Central memory CD8-positive, alpha-beta T cell (primary cell): ENCODE measurements at places on chromosomes 11 and 22.
A peak's percentile ranks its signal among the peaks of the same experiment; 100 is the strongest.

DNA sequence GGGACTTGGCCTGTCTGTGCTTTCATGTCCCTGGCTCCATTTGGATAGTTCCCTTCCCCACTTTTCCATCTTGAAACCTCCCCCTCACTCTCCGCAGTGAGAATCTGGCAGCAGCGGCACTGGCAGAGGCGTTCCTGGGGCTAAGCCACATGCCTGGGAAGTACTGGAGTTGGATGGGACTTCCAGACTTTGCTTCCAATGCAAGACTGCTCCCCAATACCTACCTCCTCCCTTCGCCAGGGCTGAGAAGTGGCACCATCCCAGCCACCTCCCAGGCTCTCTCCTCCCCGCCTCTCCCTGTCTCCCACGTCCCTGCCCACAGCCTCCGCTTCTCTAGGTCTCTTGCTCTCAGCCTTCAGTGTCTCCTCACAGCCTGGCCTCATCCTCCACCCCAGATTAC, 16.6 kb downstream of the TST start:
- H3K4me3 ChIP-seq = no peak overlapping the region
- DNase-seq = no peak
- no peaks in the 10 kb centered on the region for H3K4me1 ChIP-seq
- H3K27ac ChIP-seq = no peak overlapping the region
- H3K27me3 ChIP-seq = peaks cover 75% of the 10 kb centered on the region

DNA sequence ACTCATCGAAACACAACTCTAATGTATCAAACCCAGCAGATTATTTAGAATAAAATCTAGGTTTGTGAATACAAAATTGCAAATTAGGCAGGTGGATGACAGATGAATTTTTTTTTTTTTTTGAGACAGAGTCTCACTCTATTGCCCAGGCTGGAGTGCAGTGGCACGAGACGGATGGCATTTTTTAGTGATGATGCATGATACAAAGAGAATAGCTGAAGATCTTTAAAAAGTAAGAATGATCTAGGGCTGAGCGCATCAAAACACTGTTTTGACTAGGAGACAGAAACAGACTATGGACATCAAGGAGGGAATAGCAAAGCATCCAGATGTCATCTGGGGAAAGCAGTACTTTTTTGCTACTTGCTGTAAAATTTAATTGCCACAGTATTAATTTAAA, 63.8 kb downstream of the IMMP1L start:
- no peak for DNase-seq
- H3K4me1 ChIP-seq = peaks cover 4% of the 10 kb centered on the region
- no peak overlapping the region for H3K4me3 ChIP-seq

- H3K36me3 ChIP-seq = no peaks in the 10 kb centered on the region
- no peak for DNase-seq
- H3K27me3 ChIP-seq = no peaks in the 10 kb centered on the region
- H3K4me1 ChIP-seq = no peaks in the 10 kb centered on the region
- no peak overlapping the region for H3K27ac ChIP-seq
- H3K4me3 ChIP-seq = no peak overlapping the region
Measured at GRCh38 chr11:91243051-91243450, 981.6 kb upstream of the FAT3 start.

DNA sequence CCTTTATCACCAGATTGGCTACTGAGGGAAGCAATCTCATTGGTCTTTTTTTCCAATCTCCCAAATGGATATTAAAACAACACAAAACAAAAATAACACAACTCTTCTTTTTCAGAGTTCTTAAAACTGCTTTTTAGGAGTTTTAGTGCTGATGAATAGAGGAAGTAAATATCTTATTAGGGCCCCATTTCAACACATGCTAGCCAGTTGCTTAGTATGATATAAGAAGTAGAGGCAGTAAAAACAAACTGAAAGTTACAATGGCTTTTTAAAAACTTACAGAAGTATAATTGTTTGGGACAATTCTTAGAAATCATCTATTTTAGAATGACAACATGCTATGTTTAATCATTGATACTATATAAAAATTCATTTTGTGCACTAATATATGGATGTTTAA, 3.4 kb downstream of the C11orf71 start:
- no peaks in the 10 kb centered on the region for H3K27me3 ChIP-seq
- no peak for DNase-seq
- H3K36me3 ChIP-seq = peaks cover 17% of the 10 kb centered on the region
- no peak overlapping the region for H3K4me3 ChIP-seq
- peaks cover 26% of the 10 kb centered on the region for H3K4me1 ChIP-seq

- H3K4me1 ChIP-seq = peaks cover 46% of the 10 kb centered on the region
- peak overlapping the region; percentile 82 for H3K27ac ChIP-seq
- H3K36me3 ChIP-seq = peaks cover 34% of the 10 kb centered on the region
- no peak for DNase-seq
Measured at GRCh38 chr11:70272009-70272408, 1.5 kb downstream of the PPFIA1 start.

GRCh38 chr11:27307232-27307631, 55.8 kb downstream of the CCDC34 start:
- no peaks in the 10 kb centered on the region for H3K27me3 ChIP-seq
- H3K4me3 ChIP-seq = no peak overlapping the region
- H3K4me1 ChIP-seq = no peaks in the 10 kb centered on the region
- H3K27ac ChIP-seq = no peak overlapping the region

DNA sequence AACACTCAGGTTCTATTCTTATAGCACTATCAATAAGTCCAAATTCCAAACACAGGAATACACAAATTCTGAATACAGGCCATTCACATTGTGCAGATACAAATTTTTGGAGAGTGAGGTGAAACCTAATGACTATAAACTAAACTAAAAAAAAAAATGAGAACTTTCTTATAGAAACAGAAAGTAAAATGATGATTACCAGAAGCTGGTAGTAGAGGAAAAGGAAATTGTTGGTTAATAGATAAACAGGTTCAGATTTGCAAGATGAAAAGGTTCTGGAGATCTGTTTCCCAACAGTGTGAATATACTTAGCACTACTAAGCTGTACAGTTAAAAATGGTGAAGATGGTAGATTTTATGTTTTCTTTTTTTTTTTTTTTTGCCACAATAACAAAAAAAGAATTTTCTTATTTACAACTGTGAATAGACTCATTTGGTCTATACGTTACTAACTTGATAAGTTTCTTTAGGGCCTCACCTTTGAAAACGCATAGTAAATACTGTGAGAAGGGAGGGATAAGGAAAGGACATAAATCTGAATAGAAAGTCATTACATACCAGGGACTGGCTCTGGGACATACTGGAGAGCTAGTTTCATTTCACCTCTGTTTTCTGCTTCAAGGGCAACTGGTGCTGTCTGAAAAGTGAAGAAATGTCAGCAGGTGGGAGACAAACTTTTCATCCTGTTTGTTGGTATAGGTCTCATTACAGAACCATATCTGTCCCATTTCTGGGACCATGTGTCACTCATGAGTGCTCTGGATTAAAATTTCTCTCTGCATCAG, 14.2 kb upstream of the CCDC89 start:
- no peaks in the 10 kb centered on the region for H3K27me3 ChIP-seq
- H3K4me1 ChIP-seq = peaks cover 27% of the 10 kb centered on the region
- peak overlapping the region; percentile 80 for H3K27ac ChIP-seq
- peaks cover 8% of the 10 kb centered on the region for H3K36me3 ChIP-seq
- DNase-seq = no peak

DNA sequence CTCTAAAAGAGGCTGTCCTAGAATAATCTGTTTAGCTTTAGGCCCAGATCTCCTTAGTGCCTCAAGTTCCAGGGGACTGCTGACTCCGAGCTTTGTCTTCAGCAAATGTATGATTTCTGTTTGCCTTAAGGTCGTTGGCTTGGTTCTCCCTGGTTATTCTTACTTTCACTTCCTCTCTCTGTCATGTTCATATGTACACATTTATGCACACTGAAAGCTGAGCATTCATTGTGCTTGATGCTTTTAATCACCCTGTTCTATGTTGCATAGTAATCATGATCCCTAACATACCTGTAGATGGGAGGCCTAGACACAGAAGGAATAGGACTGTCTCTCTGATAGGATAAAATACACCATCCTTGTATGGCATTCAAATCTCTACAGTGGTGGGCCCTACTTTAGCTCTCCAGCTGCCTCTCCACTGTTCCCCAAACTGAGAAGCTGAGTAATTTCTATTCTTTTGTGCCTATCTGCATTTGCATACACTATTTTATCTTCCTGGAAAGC, 7.2 kb downstream of the PPFIBP2 start:
- no peak overlapping the region for H3K27ac ChIP-seq
- H3K4me3 ChIP-seq = no peak overlapping the region
- peaks cover 19% of the 10 kb centered on the region for H3K4me1 ChIP-seq

DNA sequence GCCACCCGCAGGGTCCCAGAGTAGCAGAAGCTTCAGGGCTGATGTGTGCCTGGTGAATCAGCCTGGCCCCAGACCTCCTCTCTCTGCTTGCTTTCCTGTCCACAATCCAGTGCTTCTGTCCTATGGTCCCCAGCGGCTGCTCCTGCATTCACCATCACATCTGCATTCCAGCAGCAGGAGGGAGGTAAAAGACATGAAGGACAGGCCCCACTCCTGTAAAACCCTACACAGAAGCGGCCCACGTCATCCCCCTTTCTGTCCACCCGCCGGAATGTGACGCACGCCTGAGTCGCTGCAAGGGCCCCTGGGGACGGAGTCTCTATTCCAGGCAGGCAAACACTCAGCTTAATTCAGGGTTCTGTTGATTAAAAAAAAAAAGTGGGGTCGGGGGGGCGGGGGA, 58.3 kb downstream of the CDKN1C start:
- H3K27ac ChIP-seq = no peak overlapping the region
- no peak overlapping the region for H3K4me3 ChIP-seq
- H3K36me3 ChIP-seq = peaks cover 4% of the 10 kb centered on the region
- no peak for DNase-seq
- H3K27me3 ChIP-seq = peaks cover 49% of the 10 kb centered on the region

GRCh38 chr22:46574993-46575910, 37.8 kb upstream of the CELSR1 start:
- no peaks in the 10 kb centered on the region for H3K27me3 ChIP-seq
- H3K4me3 ChIP-seq = peak overlapping the region; percentile 80
- peaks cover 44% of the 10 kb centered on the region for H3K4me1 ChIP-seq
- H3K36me3 ChIP-seq = peaks cover 9% of the 10 kb centered on the region
- peak overlapping the region; percentile 86 for H3K27ac ChIP-seq

DNA sequence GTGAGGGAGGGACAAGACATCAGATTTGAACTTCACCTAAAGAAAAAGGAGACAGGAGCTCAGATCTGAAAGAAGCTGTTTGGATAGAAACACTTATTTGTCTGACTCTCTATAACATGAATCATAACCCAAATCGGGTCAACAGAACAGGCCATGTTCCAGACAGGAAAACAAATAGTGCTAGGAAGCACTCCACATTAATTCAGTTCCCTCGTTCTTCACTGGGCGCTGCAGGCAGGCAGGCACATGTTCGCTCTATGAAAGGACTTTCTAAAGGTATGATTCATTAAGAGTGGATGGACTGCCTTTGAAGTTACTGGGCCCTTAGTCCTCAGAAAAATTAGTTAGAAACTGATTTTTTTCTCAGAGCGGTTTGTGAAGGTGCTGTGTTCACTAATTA, 137.5 kb upstream of the TRPC6 start:
- H3K4me3 ChIP-seq = no peak overlapping the region
- no peaks in the 10 kb centered on the region for H3K27me3 ChIP-seq
- no peaks in the 10 kb centered on the region for H3K4me1 ChIP-seq
- H3K36me3 ChIP-seq = no peaks in the 10 kb centered on the region
- no peak overlapping the region for H3K27ac ChIP-seq

- no peak overlapping the region for H3K27ac ChIP-seq
- DNase-seq = no peak
- H3K4me3 ChIP-seq = no peak overlapping the region
- H3K36me3 ChIP-seq = no peaks in the 10 kb centered on the region
Measured at GRCh38 chr11:59965424-59965823, 1.6 kb downstream of the OOSP4A start.

GRCh38 chr22:50568626-50569025, 5.9 kb upstream of the SYCE3 start:
- no peaks in the 10 kb centered on the region for H3K27me3 ChIP-seq
- H3K4me1 ChIP-seq = peaks cover under 1% of the 10 kb centered on the region
- no peak overlapping the region for H3K4me3 ChIP-seq
- no peak overlapping the region for H3K27ac ChIP-seq

GRCh38 chr11:63913866-63914830, 2.8 kb downstream of the RCOR2 start:
- H3K27me3 ChIP-seq = no peaks in the 10 kb centered on the region
- DNase-seq = no peak
- H3K4me1 ChIP-seq = peaks cover 22% of the 10 kb centered on the region
- peak overlapping the region; percentile 25 for H3K4me3 ChIP-seq

DNA sequence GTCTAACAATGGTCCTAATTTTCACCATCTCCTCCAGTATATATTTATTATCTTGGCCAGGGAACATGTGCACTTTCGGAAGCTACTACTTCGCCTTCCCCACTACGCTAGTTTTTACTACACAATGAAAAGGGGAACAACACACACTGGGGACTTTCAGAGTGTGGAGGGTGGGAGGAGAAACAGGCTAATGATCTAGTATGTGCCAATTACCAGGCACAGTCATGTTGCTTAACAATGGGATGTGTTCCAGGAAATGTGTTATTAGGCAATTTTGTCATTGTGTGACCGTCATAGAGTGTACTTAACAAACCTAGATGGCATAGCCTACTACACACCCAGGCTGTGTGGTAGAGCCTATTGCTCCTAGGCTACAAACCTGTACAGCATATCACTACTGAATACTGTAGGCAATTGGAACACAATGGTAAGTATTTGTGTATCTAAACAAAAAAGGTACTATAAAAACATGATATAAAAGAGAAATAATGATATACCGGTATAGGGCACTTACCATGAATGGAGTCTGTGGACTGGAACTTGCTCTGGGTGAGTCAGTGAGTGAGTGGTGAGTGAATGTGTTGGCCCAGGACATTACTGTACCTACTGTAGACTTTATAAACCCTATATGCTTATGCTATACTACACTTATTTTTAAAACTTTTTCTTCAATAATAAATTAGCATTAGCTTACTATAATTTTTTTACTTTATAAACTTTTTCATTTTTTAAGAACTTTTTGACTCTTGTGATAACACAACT, 20.1 kb upstream of the CUL5 start:
- peaks cover 27% of the 10 kb centered on the region for H3K27me3 ChIP-seq
- no peak for DNase-seq
- H3K4me3 ChIP-seq = no peak overlapping the region
- peaks cover 2% of the 10 kb centered on the region for H3K36me3 ChIP-seq
- no peak overlapping the region for H3K27ac ChIP-seq
- H3K4me1 ChIP-seq = no peaks in the 10 kb centered on the region

- no peak for DNase-seq
- H3K27me3 ChIP-seq = peaks cover 4% of the 10 kb centered on the region
- H3K27ac ChIP-seq = no peak overlapping the region
Measured at GRCh38 chr11:118933486-118933885, 7.8 kb upstream of the BCL9L start.

DNA sequence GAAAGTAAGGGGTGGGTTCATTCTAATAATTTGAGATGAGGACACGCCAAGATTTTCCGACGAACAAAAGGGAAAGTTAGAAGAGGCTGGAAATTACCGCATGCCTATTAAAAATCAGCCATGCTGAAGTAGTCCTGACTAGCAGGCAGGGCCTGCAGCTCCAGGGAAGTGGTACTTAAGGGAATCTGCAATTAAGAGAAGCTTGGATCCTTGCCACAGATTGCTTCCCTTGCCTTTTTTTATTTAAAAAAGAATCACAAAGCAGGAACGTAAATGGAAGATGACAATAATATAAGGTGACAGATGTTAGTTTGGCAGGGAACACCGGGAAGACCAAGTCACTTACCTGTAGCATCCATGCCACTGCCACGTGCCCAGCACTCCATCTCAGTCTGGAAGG, 359.3 kb downstream of the CADM1 start:
- no peak for DNase-seq
- no peaks in the 10 kb centered on the region for H3K36me3 ChIP-seq
- no peak overlapping the region for H3K4me3 ChIP-seq
- H3K4me1 ChIP-seq = peaks cover 10% of the 10 kb centered on the region
- no peak overlapping the region for H3K27ac ChIP-seq
